Pancreas (tissue), 10 donors: ENCODE measurements at places on chromosomes 5 and 9. TPM values are rescaled to one million over a fixed set of nuclear protein-coding genes. Genes with fewer than 3 reads are reported as not detected.

- peak; percentile 45 for DNase-seq
Measured at GRCh38 chr5:51383131-51384121, at the start of gene ISL1. Gene ISL1, plus strand, starts transcription at chr5:51383448. Its CDS starts 224 bp downstream, at chr5:51383672.

GRCh38 chr5:150227606-150228273, 37.9 kb downstream of the SLC6A7 start:
- DNase-seq, result no peak

- DNase-seq, result no peak
Measured at GRCh38 chr5:50889790-50890189, 223.4 kb downstream of the PARP8 start.

GRCh38 chr9:128372784-128373183, 1.6 kb downstream of the URM1 start:
- no peak for DNase-seq

- no peak for DNase-seq
Measured at GRCh38 chr5:136666970-136667620, 301.8 kb upstream of the TRPC7 start.

DNA sequence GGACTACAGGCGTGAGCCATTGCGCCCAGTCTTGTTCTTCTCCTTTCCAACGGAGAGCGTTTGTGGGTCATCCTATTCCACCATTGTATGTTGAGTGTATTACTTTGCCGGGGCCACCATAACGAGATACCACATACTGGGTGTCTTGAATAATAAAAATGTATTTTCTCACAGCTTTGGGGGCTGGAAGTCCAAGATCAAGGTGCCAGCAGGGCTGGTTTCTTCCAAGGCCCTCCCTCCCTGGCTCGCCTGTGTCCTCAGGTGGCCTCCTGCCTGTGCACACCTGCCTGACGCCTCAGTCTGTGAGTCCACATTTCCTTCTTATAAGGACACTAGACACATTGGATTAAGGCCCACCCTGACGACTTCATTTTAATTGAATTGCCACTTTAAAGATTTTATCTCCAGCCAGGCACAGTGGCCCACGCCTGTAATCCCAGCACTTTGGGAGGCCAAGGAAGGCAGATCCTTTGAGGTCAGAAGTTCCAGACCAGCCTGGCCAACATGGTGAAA, 175.1 kb downstream of the C9orf50 start:
- DNase-seq, result no peak

DNA sequence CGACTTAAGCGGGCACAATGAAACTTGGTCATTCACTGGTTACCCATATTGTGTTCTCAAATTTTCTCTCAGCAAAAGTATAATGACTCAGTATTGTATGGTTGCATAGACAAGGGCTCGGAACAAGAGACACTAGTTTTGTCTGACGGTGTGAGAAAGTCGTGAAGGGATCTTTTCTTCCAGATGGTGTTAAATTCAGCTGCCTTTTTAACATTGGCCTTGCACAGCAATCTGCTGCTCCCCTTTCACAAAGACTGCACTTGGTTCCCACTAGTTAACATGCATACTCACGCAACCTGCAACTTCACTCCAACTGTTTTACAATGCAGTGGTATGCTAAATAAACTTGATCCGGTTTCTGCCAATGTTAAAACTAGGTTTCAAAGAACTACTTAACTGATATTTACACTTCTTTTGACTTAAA, 219.2 kb downstream of the MEF2C start:
- DNase-seq, result no peak

Gene NRARP
- total RNA-seq, result 23.4 TPM

DNA sequence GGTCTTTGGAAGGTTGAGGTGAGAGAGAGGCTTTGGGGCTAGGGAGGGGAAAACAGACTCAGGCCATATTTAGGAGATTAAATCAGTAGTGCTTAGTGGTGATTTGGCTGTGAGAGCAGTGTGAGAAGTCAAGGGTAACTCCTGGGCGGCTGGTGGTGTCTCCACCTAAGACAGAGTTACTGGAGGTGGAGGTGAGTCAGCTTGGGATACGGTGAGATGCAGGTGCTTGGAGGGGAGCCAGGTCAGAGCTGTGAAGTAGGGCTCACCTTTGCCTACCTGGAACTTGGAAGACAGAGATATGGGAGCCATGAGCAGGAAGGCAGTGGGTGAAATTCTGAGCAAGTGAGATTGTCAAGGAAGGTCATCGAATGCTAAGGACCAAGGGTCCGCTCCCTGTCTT, 24.5 kb downstream of the RGS3 start:
- no peak for DNase-seq

Gene CDX1
- 0.13 TPM for total RNA-seq

Gene SMIM33
- total RNA-seq, result not detected

Gene FOXD1
- not detected for total RNA-seq

Gene NR5A1
- total RNA-seq, result not detected

Gene DAP
- total RNA-seq, result 131 TPM

Gene STARD4
- 7.1 TPM for total RNA-seq

Gene PCDHB5
- total RNA-seq, result 6.7 TPM

GRCh38 chr5:113678924-113679575, 165.6 kb downstream of the YTHDC2 start:
- DNase-seq, result no peak

DNA sequence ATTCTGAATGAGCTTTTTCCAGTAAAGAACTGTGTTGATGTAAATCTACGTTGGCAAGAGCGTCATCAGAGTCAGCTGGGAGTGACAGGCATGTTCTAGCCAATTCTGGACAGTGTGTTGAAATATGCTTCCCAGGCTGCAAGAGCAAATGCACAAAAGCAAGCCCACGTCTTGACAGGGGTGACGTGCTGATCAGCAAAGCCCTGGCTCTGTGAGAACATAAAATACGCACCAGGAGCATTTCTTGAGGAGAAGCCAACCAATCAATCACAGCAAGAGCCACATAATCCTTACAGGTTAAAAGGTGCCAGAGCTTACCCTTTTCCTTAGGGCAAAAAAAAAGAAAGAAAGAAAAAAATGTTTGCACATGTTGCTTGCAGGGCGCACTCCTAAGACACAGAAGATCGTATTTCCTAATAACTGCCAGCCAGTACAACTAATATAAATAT, 148.1 kb downstream of the PDE4D start:
- DNase-seq, result peak; percentile 59

DNA sequence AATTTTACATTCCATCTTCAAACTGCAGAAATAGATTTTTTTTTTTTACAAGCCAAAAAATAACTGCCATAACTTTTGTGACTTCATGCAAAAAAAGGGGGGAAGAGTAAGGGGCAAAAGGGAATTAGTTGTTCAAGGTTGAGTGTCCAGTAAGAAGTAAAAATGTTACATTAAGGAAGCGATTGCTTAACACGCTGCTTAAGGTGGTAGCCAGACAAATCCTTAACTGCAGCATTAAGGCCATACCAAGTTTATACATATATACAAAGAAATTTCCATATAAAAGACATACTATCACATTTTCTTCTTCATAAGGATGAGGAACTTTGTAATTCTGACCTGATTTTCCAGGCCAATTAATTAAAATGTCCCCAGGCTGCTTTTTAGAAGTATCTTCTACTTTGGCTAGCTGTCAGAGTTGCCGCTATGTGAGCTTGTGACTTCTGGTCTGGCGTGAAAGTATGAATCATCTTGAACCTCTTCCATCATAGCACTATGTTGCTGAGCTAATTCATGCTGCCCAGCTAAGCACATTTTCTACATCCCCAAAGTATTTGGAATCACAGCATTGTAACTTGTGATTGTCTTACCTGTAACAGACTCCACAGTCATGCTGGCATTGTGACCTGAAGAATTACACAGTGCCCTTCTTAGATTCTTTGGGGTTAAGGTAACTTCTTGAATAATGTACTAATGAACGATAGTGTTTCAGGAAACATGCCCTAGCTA, 40.0 kb downstream of the G3BP1 start:
- no peak for DNase-seq
